Spinal cord (tissue), 10 donors: ENCODE measurements at places on chromosomes 11 and 22.

DNA sequence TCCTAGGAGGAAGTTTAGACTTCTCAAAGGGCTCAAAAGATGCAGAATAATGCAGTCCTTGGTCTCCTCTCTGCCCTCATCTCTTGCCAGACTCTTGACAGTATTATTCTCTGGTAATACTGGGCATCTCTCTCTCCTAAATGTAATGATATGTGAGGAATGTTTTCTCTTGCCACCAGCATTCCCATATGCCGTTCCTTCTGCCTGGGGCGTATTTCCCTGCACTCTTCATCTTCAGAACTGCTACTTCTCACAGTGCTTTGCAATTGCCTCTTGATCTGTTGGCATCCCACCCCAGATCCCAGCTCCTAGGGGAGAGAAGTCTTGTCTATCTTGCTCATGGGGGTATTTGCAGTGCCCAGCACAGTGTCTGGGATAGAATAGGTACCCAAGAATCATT, 107.4 kb downstream of the RASSF10 start:
- no peak for DNase-seq

- no peak for DNase-seq
These were observed 390.6 kb downstream of the SOX6 start for GRCh38 chr11:15965562-15966250.

DNA sequence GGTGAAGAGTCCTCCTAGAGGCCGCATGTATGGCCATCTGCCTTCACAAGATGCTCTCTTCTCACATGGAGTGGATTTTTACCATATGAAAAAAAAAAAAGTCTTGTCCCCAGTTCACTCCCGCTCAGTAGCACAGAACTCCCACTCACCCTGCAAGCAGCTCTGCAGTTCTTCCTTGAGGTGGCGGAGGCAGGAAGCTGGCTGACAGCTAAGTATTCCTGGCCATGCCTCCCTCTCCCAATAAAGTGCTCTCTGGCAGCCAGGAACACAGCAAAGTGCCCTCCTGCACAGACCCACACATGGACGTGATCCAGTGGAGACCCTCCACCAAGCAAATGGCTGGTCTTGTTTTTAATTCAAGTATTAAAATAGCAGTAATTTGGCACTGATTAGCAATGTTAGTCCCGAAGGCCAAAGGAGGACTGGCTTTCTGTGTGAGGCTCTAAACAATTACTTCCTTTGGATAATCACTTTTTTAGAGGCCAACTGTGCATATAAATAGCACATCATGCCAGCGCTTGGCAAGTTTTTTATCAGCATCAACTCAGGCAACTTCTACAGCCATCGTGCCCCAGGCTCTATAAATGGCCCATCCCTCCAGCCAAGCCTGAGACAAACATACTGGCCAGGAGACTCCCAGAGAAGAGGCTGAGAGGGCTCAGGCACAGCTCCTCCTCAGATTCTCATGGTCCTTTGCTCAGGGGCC, 413.6 kb downstream of the OPCML start:
- DNase-seq, result peak; percentile 61

- no peak for DNase-seq
These were observed 368.7 kb downstream of the METTL15 start for GRCh38 chr11:28476864-28477263.

- no peak for DNase-seq
These were observed 53.5 kb upstream of the CADM1 start for GRCh38 chr11:115557681-115558080.

DNA sequence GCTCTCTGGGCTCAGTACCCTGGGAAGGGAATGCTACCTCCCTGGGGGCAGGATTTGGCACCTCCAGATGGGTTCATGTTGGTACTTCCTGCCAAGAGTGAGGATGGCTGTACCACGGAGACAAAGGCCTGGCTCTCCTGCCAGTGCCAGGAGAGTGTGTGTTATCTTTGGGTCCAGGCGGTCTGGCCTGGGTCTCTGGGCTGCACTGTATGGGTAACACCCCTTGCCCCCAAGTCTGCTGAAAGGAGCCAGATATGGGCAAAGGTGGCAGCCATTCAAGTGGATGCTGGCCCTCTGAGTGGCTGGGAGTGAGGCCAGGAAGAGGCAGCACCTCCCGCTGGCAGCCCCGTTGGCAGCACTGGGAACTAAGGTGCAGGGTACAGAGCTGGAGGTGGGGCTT, 91.5 kb downstream of the NECTIN1 start:
- no peak for DNase-seq
